SJSA1 (cell line): ENCODE measurements at places on chromosomes 2 and 18. TPM values are rescaled to one million over a fixed set of nuclear protein-coding genes. Genes with fewer than 3 reads are reported as not detected.

Gene STPG4
- not detected in 2 replicates for total RNA-seq

Gene CD207
- not detected in 2 replicates for total RNA-seq

DNA sequence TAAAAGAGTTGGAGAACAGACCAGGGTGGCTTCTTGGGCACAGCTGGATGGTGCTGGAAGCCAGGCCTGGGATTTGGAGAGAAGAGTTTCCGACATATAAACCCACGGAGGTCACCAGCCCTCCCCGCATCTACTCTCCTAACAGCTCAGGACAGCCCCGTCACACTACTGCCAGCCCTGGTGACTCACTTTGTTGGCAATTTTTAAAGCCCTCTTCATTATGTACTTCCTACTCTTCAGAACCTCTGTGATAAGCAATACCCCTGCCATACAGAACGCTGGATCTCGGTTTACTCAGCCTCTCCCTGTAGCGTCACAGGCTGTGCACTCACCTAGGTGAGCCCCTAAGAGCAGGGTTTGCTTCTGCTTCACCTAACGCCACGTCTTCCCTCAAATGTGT is 48.1 kb downstream of the ID2 start:
- DNase-seq, result no peak

DNA sequence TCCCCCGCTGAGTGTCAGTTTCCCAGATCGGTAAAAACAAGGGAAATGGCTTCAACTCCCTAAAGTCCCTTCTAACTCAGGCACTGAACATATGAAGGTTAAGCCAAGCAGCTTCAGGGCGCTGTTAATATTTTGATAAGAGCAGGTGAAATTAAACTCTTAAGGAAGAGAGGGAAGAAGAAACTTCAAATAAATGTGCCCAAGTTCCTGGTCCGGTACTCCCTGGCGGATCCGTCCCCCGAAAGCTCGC is 564 bp downstream of the TRABD2A start:
- DNase-seq, result no peak

DNA sequence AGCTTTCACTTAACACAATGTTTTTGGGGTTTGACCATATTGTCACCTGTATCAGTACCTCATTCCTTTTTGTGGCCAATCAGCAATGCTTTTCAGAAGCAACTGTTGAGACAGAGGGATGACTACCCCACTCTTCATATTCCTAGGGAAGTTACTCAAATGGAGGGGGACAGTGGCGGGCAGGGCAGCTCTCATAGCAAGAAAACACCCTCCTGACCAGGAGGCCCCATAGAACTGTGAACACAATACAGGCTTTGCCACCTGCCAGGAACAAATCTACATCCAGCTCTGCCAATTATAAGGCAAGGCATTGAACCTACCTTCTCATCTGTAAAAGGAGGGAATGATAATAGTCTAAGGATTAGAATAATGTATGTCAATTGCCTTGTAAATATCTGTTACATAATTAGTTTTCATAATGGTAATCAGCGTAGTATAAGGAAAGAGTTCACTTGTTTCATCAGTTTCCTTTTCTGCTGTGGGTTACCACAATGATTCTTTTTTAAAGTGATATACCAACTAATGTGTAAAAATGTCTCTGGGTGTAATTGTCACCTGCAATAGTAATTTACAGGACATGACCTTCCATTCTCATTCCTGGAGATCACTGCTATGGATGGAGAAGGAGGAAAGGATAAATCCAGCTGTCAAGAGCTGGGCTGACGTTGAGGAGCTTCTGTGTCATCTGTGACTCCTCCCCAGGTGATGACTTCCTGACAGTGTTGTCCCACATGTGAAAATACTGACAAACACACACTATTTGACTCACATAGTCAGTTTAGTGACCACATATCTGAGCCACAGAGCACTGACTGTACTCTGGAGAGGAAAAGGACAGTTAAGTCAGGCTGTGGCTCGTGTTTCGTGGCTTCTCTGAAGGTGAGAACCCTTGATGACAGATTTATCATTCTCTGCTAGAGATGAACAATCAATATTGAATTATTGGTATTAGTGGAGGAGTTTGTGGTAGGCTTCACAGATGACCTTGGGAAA is 13.5 kb downstream of the ALPK2 start:
- DNase-seq, result no peak

DNA sequence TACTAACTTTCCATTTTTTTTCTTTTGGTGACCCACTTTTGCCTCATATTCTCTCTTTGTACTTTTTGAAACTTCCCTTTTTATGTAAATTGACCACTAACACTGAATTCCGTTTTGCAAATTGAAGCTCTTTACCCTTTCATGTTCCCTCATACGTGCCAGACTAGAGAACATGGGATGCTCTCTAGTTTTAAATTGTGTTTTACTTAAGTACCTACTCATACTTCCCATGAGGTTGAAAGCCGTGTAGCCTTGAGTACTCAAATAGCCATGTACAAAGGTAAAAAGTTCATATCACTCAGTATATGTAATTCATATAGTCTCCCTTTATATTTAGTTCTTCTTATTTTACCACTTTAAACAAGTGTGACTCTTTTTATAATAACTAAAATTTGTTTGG is 119.7 kb downstream of the PIK3C3 start:
- no peak for DNase-seq
